ENCODE measurements at places on chromosomes 1 and 21.

DNA sequence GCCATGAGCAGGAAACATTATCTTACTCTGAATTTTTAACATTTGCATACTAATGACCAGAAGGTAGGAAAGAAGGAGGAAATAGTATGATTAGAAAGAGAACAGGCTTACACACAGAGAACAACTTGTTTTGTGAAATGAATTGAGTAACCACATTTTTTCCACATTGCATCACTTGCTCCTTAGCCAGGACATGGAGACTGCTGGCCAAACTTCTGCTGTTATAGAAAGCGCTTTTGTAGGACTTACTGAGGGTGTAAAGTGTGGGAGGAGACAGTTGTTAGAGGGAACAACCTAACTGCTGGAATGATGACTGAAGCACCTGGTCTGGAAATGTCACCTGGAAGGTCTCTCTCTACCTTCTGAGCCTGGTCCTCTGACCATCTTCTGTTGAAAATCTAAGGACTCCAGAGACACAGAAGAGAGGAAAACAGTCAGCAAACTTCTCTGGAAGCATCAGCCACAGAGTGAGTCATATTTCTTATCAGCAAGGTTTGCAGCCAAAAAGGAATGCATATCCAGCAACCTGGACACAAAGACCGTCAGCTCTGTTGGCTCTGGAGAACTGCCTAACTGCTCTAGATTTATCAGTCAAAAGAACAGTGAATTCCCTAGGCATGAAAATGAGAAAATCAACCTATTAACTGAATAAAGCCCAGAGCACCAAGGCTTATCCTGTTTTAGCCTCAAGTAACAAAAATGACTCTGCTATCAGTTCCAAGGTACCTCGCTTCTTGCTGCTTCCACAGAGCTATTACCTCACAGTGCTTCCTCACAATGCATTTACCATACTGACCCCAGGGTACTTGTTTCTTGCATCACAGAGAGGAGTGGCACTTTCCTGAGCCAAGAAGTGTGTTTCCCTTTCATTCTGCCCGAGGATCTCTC is 88.0 kb upstream of the SLFNL1 start:
- no peak for DNase-seq

DNA sequence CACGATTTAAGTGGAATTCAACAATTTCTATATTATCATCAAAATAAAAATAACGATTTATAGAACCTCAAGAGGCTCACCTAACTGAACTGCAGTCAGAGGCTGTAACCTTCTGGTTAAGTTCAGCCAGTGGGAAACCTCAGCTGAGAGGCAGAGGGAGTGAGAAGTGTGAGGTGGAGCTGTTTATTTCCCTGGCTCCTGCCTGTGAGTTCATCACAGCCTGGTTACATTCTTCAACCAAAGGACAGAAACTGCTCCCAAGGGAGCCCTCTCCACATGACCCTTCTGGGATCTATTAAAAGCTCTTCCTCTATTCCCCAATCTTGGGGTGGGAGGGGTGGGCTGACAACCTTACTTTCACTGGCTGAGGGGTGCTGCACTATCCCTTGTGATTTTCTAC is 22.2 kb downstream of the DYNLT5 start:
- no peak for DNase-seq

DNA sequence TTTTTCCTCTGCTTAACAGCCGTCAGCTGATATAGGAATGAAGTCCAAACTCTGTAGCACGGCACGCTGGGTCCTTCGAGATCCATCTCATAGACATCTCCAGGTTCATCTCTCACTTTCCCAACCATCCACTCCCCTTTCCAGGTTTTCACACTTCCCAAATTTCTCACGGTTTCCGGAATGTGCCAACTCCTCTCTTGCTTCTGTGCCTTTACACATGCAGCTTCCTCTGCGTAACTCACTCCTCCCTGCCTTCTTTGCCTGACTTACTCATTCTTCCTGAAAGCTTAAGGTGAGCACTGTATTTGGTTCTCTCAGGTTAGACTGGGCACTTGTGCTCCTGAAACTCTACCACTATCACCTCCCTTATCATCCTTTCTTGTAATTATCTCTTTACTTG is 168.4 kb downstream of the PCNX2 start:
- no peak for DNase-seq

DNA sequence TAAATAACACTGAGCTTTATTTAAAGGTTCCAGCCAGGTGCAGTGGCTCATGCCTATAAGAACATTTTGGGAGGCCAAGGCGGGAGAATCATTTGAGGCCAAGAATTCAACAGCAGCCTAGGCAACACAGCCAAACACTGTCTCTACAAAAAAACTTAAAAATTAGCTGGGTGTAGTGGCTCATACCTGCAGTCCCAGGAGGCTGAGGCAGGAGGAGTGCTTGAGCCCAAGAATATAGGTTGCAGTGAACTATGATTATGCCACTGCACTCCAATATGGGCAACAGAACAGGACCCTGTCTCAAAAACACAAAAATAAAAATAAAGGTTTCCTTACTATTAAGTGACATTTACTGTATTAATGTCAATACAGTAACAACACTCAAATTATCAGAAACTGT is 2.1 kb downstream of the TAF12 start:
- DNase-seq: no peak

DNA sequence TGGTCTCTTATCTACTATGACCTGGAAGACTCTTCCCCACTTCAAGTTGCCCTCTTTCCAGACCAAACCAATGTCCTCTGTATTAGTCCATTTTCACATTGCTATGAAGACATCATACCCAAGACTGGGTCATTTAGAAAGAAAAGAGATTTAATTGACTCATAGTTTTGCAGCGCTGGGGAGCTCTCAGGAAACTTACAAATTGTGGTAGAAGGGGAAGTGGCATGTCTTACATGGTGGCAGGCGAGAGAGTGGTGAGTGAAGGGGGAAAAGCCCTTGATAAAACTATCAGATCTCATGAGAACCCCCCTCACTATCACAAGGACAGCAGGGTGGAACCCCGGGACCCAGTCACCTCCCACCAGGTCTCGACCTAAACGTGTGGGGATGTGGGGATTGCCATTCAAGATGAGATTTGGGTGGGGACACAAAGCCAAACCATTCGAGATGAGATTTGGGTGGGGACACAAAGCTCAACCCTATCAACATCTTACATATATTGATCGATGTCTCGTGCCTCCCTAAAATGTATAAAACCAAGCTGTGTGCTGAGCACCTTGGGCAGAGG is 14.2 kb upstream of the AGPAT3 start:
- no peak for DNase-seq

GRCh38 chr1:41101076-41101475 is 79.6 kb upstream of the SLFNL1 start:
- no peak for DNase-seq

DNA sequence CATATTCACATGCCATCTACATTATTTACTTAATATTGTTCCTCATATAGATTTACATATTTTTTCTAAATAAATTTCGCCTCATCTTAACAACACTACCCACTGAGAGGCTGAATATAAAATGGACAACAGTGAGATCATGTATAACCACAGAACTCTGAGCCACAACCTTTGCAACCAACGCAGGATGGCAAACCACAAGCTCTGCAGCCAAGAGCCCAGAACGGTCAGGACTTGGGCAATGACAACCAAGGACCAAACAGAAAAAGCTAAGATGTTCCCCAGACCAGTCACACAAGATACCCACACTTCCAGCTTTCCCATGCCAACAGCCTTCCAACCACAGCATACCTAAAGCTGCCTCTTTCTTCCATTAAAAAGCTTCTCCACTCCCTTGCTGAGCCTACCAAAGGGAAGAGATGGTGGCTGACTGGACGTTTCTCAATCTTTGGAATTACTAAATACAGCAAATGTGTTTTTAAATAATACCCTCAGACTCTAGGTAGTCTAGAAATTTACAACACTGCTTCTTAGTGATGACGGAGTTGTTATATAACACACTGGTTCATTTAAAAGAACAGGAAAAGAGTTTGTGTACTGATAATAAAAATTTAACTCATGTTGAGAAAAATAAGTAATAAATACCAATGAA is 117.9 kb downstream of the AKT3 start:
- DNase-seq: no peak

DNA sequence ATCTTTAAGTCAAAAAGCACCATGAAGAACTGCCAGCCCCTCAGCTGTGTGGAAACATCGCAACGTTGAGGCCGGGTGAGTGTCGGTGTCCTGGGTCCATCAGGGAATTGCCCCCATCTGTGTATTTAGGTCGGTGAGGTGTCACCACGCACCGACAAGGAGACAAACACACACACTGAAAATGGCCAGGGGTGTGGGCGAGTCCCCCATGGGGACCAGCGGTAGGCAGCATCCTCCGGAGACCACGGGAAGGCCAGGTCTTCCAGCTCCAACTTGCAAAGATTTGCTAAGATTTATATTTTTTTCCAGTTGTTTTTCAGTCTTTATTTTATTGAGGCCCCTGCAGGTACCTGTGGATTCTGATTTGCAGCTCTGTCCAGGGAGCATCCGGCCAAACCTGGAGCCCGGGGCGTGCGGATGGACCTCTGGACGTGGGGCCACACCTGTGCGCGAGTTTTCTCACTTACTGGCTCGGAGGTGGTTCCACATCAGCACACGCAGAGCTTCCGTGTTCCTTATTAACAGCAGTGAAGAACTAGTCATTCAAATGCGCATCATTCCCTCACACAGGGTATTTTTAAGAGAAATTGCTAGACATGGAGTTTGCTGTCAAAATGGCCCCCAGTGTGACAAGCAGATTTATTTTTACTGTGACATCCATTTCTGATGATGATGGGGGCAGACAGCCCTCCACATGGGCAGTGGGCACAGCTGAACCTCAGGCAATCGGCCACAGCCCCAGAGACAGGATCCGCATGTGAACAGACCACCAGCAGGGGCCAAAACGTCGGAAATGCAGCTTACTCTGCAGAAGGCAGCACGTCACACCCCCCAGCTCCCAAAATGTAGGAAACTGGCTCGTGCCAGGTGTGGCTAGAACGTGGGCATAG is 17.2 kb upstream of the SLC19A1 start:
- no peak for DNase-seq

- no peak for DNase-seq
Measured at GRCh38 chr1:94677714-94678113, 136.2 kb upstream of the F3 start.

DNA sequence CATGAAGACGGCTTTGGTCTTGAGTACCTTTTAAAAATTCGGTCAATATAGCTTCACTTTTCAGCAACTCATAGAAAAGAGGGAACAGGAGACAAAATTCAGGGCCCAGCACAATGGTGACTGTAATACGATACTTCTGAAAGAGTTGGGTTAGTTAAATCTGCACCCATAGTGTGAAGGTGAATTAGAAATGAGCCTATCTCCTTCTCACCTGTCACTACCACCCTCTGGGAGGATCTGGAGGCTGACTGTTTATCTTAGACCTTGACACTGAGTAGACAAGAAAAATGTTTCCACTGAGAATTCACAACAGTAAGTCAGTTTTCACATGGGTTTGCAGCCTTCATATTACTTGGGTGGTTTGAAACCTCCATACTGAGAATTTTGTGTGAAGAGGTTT is 57.9 kb upstream of the HMGB4 start:
- no peak for DNase-seq

DNA sequence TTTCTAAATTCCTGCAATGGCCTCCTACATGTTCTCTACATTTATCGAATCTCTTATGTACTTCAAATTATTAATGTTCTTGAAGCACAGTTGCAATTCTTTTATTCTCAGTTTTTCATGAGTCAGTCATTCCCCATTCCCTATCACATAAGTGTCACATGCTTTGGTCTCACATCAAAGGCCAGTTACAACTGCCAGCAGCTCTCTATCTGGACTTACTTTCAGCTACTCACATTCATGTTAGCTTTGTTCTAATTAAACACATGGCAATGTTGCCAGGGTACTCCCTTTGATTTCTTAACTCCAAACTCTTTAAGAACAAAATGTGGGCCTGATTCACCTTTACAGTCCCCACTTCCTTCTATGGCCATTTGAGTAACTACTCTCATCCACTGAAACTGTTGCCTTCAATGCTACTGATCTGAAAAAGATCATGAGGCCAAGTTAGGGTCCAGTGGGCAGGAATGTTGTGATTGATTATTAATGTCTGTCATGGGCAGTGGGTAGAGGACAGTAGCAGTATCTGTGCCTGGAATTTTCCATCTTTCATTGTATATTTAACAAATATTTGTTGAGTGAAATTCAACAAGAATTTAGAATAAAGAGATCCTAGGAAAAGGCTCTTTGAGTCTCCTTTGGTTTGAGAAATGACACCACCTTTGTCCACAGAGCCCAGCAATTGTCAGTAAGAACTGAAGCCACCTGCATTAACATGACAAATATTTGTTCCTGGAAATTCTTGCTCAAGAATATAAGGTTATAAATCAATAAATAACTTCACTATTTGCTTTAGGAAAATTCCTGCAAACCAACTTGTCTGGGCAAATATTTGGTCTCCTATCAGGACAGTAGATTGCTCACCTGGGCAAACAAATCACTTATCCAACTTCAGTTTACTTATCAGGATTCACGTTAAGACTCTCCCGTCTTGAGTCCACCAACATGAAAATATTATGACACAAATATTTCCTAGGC is 153.6 kb upstream of the SAMSN1 start:
- DNase-seq: no peak

DNA sequence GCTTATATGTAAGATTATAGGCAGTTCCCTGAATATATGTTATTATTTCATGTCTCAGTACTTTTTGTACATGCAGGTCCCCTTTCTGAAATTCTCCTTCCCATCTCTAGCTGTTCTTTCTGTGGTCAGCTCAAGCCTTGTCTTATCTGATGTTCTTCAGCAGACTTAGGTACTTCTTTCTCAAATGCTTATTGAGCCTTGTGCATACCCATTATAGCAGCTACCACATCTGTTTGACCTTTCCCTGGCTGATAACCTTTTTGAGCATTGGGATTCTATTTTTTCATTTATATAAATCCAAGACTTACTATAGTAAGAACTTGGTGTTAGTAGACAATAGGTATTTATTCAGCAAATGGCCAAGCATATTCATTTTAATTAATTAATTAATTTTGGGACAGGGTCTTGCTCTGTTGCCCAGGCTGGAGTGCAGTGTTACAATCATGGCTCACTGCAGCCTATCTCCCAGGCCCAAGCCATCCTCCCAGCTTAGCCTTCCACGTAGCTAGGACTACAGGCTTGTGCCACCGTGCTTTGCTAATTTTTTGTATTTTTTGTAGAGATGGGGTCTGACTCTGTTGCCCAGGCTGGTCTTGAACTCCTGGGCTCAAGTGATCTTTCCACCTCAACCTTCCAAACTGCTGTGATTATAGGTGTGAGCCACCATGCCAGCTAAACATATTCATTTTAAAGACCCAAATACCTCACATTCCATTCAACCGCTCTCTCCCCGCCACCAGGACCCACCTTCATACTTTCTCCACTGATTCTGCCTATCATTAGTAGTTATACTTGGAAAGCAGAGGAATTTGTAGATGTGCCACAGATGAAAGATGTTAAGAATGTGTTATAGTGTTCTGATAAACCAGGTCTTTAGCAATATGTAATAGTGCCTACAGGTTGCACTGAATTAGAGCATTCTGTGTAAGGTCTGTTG is 16.7 kb downstream of the TIPRL start:
- DNase-seq: no peak

Data from activated CD4-positive, alpha-beta T cell treated with anti-CD3 and anti-CD28 coated beads for 24 hours (primary cell).